NCI-H526 (cell line): ENCODE measurements at places on chromosomes 3 and 15.

GRCh38 chr3:11991751-11992150, 12.4 kb upstream of the SYN2 start:
- DNase-seq = no peak

GRCh38 chr15:27028858-27029477, 58.0 kb downstream of the GABRG3 start:
- no peak for DNase-seq

DNA sequence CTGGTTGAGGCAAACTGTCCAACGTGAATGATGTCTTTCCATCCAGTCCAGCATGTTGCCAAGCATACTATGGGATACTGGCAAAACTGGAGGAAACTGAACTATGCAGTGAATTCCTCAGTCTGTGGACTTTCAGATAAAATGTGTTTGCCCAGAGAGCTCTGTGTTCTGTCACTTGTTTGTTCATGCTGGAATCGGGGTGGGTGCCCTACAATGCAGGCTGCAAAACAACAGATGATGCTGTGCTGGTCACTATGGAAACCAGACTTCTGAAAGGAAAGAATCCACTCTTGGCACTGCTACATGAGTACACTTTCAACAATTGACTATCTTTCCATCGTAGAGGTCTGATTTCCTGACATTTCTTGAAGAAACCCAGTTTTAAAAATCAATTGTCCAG, 272.5 kb upstream of the ARHGEF26 start:
- DNase-seq = no peak

DNA sequence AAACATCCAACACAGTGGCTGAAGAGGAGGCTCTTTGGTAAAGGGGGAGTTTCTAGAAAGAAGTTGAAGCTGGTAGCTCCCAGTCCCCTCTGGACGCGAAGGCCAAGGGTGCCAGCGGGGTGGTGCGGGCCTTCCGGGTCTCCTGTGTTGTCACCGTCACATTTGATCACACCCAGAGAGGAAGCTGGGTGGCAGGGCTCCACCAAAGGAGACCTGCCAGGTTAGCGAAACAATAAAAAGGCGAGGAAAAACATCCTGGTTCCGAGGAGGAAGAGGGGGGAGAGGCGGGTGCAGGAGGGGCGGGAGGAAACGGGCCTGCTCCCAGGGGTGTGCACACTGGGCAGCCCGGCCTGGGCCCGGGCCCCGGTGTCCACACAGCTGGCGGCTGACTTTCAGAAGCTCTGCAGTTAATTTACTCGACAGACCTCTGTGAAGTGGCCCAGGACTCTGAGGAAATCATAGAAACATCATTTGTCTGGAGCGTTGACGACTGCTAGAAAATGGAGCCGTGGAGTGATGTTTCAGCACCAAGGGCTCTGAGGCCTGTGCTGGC, 12.1 kb downstream of the HEG1 start:
- DNase-seq = no peak

DNA sequence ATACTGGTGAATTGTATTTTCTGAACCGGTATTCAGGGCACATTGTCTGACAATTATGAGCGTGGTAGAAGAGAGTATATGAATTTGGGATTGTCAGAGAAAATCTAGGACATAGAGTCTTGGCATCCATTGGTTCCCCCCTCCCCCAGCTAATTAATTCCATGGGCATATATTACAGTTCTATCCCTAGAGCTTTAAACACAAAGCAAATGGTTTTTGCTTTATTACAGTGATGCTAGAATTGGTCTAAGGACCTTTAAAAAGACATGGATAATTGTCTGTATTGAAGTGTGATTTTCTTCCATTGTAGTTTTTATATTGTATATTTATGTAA, 91.3 kb downstream of the FNDC3B start:
- DNase-seq = no peak

DNA sequence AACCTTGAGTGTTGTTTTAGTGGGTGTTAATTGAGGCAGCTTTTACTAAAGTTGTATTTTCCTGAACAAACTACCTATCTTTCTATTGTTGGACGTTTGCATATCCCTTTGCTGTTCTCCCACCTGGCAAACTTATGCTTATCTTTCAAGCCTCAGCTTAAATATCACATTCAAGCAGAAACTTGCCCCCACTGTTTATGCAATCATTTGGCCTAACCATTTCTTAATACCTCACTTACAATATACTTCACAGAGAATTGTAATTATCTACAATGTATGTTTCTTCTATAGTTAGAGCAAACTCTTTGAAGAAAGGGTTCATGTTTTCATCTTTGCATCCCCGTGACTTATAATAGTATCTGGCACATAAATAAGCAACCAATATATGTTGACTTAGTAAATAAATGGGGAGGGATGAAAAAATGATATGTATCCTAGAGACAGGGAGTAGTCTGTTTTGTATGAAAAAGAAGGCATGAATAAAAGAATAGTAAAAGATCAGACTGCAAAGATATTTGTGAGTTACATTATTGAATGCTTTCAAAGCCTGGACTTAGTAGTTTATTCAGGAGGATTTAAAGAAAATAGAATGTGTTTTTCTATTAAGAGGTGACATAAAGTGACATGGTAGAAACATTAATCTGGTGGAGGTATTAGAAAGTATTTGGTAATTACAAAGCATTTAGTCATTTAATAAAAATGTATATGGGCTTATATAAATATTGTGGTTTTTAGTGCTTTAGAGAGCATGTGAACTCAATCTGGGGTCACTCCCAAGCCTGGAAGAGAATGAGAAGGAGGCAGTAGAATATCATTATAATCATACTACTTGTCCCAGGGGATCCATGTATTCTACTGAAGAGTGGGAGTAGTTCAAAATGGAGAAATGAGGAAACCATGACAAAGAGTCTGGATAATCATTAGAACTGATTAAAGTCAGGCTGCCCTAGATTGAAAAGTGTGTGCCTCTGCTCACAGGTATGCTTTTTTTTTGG, 60.0 kb upstream of the DCBLD2 start:
- no peak for DNase-seq

GRCh38 chr3:176942305-176942704, 255.0 kb downstream of the TBL1XR1 start:
- DNase-seq = no peak

DNA sequence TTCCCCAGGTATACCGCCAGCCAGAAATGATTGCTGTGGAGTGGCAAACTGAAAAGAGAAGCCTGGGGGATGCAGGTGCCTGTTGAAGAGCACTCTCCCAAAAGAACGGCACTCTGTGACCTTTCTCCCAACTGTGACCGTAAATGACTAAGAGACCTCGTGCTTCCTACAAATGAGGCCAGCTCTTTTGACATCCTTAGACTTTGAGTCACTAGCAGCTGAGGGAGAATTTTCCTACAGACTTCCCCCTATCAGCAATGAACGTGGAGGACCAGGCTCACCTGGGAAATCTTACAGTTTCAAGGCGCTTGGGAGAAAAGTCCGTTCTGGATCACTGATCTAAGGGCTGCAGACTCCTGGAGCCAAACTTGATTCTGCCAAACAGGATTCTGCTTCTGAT, 8.6 kb downstream of the AQP9 start:
- DNase-seq = no peak

DNA sequence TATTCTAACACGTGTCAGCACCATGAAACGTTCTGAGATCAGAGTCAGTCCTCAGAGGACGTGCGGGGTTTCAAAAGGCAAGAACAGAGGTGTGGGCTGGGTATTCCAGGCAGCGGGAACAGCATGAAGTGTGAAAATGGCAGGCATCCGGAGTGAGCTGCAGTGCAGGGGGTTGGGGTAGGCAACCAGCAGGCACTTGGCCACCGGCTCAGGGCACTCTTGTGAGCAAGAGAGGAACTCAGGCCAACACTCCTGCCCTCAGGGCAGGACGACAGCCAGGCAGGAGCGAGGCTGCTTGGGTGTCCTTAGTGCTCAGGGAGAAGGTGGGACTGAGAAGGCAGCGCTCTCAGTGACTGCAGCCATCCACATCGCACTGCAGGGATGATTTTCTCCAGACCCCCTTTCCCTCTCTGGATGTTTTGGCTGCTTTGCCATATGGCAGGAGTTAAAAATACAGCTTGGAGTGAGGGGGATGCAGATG, 151.1 kb downstream of the NUP210 start:
- DNase-seq = no peak

DNA sequence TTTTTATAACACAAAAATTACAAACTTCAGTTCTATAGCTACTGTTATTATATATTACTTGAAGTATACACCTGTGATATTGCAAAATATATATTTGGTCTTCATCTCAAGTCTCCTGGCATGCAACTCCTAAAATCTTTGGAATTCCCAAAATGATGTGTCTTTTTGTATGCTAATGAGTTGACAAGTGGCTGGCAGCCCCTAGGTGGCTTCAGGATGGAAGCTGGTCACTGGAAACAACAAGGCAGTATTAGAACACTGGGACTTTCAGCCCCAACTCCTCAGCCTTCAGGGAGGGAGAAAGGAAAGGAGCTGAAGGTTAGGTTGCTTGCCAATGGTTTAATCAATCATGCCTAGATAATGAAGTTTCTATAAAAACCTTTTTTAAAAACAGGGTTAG, 112.0 kb downstream of the SCAPER start:
- DNase-seq = no peak

GRCh38 chr15:70526221-70526973, 237.0 kb downstream of the UACA start:
- DNase-seq = peak; percentile 53

DNA sequence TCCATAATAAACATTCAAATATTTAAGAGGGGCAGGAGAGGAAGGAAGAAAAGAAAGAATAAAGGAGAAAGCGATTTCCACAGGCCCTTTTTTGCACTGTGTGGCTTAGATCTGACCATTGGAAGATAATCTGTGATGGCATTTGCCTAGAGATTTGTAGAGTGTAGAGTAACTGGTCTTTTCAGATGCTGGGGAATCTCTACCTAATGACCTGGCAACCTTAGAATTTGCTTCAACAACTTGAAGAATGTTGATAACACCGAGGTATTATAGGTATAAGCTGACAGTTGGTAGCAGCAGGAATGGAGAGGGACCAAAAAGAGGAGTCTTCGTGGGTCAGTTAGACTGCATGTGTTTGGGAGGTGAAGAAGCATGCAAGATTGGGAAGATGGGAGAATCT, 20.9 kb upstream of the AVEN start:
- DNase-seq = no peak

DNA sequence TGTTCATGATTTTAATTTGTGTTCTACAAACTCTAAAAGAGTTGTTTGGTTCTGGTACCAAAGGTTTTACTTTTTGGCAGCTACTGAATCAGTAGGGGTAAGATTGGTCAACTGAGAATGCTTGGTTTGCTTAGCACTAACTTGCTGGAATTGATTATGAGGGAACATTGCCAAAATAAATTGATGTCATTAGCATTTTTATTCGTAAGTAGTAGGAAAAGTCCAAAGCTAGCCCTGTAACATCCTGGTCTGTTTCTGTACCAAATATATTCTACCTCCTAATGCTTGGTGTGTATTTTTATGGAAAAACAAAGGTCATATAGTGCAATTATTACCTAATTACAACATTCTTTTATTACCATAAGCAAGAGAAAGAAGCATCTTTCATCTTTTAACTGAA, 35.9 kb upstream of the KPNA4 start:
- DNase-seq = no peak

DNA sequence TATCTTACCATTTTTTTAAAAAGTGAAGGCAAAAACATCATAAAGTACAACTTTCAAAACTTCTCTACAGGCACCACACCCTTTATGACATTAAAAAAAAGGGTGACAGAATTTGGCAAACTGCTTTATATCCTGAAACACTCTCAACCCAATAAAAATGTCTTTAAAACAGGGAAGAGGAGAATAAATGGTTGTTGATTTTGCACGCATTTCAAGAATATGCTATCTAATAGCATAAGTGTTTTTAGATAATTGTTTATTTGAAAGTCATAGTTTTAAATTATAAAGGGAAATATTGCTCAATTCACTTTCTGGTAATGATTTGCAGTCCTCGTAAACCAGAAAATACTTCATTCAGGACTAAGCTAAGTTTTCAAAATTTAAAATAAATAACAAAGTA, 1.7 kb upstream of the PCOLCE2 start:
- DNase-seq = no peak

GRCh38 chr3:127886956-127887231, 28.1 kb upstream of the KBTBD12 start:
- DNase-seq = no peak

DNA sequence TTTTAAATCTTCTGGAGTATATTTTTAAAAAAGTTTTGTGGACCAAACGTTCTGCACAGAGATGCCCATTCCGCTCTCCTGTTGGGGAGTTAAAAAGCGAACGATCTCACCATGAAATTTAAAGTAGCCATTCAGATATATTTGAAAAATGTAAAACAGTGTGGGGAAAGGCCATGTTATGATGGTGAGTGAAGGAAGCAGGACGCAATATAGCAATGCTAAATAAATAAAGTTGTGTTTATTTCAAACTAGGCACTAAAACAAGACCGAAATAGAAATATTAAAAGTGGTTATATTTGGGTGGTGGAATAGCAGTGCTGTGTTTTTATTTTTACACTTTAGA, 327 bp upstream of the CCDC13 start:
- DNase-seq = no peak

GRCh38 chr3:81249540-81250029, 511.9 kb downstream of the GBE1 start:
- DNase-seq = no peak

- peak; percentile 58 for DNase-seq
These were observed 317.8 kb upstream of the C2CD4B start for GRCh38 chr15:62482785-62483429.

GRCh38 chr3:99633887-99634558, 4.4 kb upstream of the COL8A1 start:
- DNase-seq = no peak

GRCh38 chr15:31296646-31297574, 29.7 kb upstream of the KLF13 start:
- DNase-seq = peak; percentile 21

- DNase-seq = no peak
These were observed 23.5 kb downstream of the CIAO2A start for GRCh38 chr15:64070106-64070505.

DNA sequence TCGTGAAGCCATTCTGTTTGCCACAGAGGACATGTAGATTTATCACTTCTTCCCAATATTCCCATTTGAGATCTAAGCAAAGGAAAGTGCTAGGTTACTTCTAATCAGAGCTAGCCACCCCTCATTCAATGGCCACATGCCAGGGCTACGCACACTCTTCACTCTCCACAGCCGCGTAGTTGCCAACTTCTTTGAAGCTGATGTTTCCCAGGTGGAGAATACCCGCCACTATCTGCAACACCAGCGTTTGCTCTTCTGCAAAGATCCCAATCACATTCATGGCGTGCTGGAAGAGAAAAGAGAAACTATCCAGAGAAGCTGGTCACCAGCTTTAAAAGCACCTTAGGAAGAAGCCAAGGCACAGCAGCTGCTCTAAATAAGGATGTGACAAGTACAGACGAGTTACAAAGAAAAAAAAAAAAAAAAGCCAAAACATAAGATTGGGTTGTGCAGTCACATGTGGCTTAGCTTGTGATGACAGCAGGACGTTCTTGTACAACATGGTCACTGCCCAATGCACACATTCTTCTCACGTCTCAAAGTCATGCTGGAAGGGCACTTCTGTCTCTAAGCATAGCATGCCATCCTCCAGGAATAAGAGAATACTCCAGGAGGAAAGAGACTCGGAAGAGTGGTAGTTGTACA, 16.4 kb downstream of the LDHAL6B start:
- DNase-seq = no peak

DNA sequence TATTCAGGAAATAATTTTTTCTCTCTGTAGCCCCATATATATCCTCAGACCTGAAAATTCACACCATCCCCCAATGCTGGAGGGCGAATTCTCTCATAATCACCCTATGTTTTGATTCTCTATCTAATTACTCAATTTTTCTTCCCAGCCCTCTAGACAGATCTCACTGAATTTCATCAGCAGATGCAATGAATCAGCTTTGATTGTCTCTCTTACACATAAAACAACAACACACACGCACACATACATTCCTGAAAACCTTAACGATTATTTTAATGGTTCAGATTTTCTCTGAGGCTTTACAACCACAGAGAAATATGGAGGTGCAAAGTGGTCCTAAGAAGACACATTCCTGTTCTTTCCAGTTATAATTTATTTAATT, 11.1 kb downstream of the RBMS3 start:
- DNase-seq = no peak
